Stromal cell of bone marrow (primary cell): ENCODE measurements at places on chromosomes 7 and 10.

GRCh38 chr7:94222516-94222915, 172.2 kb upstream of the COL1A2 start:
- no peak for DNase-seq

DNA sequence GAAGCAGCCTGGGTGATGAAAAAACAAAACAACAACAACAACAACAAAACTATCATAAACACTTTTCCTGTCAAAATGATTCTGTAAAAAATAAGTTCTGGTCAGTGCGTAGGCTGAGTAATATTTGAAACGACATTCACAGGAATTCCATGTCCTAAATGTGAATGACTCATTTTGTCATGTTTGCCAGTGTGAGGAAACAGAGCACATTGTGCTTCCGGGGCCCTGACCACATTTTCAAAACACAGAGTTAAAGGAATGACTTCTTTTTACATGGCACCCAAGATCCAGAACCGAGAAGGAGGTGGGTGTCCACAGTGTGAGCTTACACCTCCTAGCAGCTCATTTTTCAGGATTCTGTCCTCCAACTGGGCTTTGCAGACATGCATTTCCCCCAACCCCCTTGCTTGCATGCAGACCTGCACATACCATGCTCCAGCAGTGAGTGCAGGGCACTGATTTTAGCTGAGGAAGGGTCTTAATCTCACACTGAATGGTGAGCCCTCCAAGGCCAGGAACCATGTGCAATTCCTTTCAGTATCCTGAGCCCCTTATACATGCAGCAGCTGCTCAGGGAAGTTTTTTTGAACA, 3.0 kb downstream of the CLRN3 start:
- peak; percentile 32 for DNase-seq

DNA sequence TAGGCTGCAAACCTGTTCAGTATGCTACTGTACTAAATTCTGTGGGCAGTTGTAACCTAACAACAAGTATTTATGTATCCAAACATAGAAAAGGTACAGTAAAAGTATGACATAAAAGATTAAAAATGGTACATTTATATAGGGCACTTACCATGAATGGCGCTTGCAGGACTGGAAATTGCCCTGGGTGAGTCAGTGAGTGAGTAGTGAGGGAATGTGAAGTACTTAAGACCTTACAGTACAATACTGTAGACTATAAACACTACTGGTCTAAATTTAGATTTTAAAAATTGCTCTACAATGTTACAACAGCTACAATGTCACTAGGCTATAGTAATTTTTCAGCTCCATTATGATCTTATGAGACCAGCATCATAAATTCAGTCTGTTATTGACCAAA, 146.0 kb upstream of the GNAI1 start:
- no peak for DNase-seq

- DNase-seq, result no peak
Observed at GRCh38 chr7:27105301-27106031, 3.0 kb upstream of the HOXA2 start.

DNA sequence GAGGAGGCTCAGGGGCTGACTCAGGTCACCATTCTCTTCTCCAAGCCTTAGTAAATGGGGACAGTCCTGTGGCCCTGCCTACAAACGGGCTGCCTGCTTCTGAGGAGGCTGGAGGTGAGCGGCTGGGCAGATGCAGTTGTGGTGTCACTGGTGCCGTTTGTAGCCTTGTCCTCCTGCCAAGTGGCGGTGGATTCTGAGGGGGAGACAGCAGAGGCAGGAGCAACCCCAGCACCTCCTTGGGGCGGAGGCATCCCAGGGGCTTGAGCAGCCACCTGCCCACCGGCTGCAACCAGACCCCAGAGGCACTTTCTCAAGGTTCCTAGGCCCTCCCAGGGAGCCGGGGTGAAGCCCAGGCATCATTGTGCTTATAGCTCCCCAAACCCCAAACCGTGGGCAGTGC, 112.5 kb downstream of the ZMIZ1 start:
- no peak for DNase-seq
